Adrenal gland (tissue), 19 donors: ENCODE measurements at places on chromosomes 1 and 21. TPM values are rescaled to one million over a fixed set of nuclear protein-coding genes. Genes with fewer than 3 reads are reported as not detected.

Gene MEF2D
- 60.8 TPM for total RNA-seq

Gene HES5
- total RNA-seq = not detected

Gene NBPF4
- total RNA-seq = 0.08 TPM

Gene PHACTR4
- 12.0 TPM for total RNA-seq

Gene SPRR1B
- total RNA-seq = not detected

GRCh38 chr21:32378956-32379355 lies 13.9 kb downstream of the URB1 start:
- peaks cover 10% of the 10 kb centered on the region for H3K4me1 ChIP-seq
- H3K4me3 ChIP-seq = no peak overlapping the region

DNA sequence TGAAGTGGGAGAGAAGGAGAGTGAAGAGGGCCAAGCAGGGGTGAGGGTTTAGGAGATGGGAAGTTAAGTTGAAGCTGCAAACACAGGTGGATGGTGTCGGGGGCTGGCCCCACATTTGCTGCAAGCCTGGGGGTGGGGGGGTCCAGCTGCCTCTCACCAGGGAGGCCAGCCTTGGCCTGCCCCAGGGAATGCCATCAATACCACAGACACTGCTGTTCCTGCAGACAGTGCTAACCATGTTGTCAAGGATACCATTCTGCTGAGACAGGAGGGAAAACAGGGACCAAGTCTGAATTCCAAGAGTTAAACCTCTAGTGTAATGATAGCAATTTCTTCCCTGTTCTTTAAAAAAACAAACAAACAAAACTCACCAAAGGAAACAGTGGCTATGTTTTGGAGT lies 8.0 kb downstream of the MECR start:
- no peak overlapping the region for H3K4me3 ChIP-seq
- no peaks in the 10 kb centered on the region for H3K27me3 ChIP-seq
- no peak overlapping the region for H3K27ac ChIP-seq
- no peak for DNase-seq

GRCh38 chr1:90274376-90274775 lies 279.5 kb downstream of the ZNF326 start:
- H3K27me3 ChIP-seq = no peaks in the 10 kb centered on the region
- no peak for DNase-seq
- no peak overlapping the region for H3K4me3 ChIP-seq
- no peaks in the 10 kb centered on the region for H3K36me3 ChIP-seq
- no peak overlapping the region for H3K27ac ChIP-seq

- no peak overlapping the region for H3K27ac ChIP-seq
- no peaks in the 10 kb centered on the region for H3K27me3 ChIP-seq
- no peak overlapping the region for H3K4me3 ChIP-seq
- H3K4me1 ChIP-seq = no peaks in the 10 kb centered on the region
- H3K36me3 ChIP-seq = no peaks in the 10 kb centered on the region
Observed at GRCh38 chr1:26285366-26286063, 5.6 kb downstream of the SH3BGRL3 start.

DNA sequence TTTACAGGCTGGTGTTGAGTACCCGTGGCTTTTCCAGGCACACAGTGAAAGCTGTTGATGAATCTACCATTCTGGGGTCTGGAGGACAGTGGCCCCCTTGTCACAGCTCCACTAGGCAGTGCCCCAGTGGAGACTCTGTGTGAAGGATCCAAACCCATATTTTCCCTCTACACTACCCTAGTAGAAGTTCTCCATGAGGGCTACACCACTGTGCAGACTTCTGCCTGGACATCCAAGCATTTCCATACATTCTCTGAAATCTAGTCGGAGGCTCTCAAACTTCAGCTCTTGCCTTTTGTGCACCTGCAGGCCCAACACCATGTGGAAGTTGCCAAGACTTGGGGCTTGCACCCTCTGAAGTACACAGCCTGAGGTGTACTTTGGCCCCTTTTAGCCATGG lies 227.8 kb downstream of the BACH1 start:
- H3K4me3 ChIP-seq = no peak overlapping the region
- H3K27me3 ChIP-seq = no peaks in the 10 kb centered on the region
- no peaks in the 10 kb centered on the region for H3K36me3 ChIP-seq
- DNase-seq = no peak
- no peak overlapping the region for H3K27ac ChIP-seq

GRCh38 chr1:52037402-52037814 lies 3.8 kb upstream of the KTI12 start:
- H3K27me3 ChIP-seq = no peaks in the 10 kb centered on the region
- H3K4me3 ChIP-seq = no peak overlapping the region
- no peak overlapping the region for H3K27ac ChIP-seq
- H3K36me3 ChIP-seq = peaks cover 18% of the 10 kb centered on the region

DNA sequence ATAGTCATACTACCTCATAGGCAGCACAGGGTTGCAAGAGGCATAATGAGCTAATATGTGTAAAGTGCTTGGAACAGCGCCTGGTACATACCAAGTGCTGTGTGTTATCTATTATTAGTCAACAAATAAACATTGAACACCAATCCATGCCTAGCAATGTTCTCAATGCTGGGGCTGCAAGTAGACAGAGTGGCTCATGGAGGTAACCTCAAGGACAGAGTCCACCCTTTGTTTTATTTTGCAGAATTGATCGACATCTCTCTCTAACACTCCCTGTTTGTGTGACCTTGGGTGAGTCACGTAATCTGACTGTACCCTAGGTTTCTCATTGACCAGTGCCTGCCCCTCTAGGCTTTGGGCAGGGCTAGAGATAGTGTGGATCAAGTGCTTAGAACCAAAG lies 164.0 kb upstream of the KLHDC7A start:
- H3K4me3 ChIP-seq = no peak overlapping the region
- no peaks in the 10 kb centered on the region for H3K36me3 ChIP-seq
- no peak for DNase-seq
- no peaks in the 10 kb centered on the region for H3K27me3 ChIP-seq
- no peak overlapping the region for H3K27ac ChIP-seq
- H3K4me1 ChIP-seq = no peaks in the 10 kb centered on the region

GRCh38 chr1:70552662-70553566 lies 141.8 kb downstream of the CTH start:
- H3K4me1 ChIP-seq = peaks cover 11% of the 10 kb centered on the region
- DNase-seq = no peak
- H3K27me3 ChIP-seq = peaks cover 17% of the 10 kb centered on the region
- no peak overlapping the region for H3K4me3 ChIP-seq
